NCI-H1417 treated with DMSO at 0.1 percent for 48 hours (cell line): ENCODE measurements at places on chromosomes 2 and 18.

DNA sequence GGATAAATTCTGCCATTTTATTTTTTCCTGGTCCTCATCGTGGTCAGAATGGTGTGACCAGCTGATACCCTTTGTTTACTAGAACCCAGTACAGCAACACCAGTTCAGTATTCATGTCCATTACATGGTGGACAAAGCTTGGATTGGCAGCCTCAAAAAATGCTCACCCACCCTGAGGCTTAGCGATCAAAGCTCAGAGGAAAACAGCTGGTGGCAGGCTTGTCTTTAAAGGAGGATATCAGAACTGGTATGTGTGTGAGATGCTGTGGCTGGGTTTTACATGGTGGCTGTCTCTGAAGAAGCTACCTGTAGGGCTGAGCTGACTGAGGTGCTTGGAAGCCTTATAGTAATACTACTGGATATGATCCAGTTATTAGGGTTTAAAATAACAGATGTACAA lies 471.1 kb upstream of the MEX3C start:
- no peak for DNase-seq

GRCh38 chr2:140593132-140593531 lies 1537.7 kb downstream of the LRP1B start:
- DNase-seq = peak; percentile 7

DNA sequence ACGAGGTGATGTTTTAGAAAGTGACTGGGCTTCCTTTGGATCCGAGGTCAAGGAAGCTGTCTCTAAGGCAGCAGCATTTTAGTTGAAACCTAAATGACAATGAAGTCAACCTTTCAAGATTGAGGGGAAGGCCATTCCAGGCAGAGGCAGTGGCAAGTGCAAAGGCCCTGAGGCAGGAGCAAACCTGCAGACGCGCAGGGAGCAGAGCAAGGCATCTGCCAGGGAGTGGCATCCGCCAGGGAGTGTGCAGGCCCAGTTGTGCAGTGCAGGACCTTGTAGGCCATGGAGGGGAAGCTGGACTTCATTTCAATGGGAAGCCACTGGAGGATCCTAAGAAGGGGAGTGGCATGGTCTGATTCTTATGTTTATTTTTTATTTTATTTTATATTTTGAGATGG lies 154.7 kb upstream of the SIX3 start:
- no peak for DNase-seq

- DNase-seq = no peak
These were observed 22.5 kb downstream of the TEX44 start for GRCh38 chr2:231615058-231615671.

DNA sequence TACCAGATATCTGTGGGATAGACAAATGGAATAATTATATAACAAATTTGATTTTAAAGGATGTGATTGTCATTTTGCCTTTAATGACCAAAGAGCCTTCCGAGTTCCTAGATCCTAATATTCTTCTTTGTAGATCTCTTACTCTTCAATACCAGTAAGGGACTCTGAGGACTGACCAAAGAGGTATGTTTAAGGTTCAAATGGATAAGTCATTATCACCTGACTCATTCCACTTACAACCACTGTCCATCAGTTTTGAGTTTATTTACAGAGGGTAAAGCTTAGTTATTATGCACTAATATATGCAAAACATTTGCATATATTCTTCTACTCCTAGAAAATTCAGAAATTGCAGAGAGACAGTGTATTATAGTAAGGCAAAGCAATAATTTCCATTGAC lies 62.7 kb downstream of the CCDC148 start:
- DNase-seq = no peak

GRCh38 chr2:113187771-113188170 lies 14.0 kb downstream of the PSD4 start:
- DNase-seq = no peak

- DNase-seq = no peak
These were observed 90.8 kb downstream of the STRADB start for GRCh38 chr2:201542291-201542690.

DNA sequence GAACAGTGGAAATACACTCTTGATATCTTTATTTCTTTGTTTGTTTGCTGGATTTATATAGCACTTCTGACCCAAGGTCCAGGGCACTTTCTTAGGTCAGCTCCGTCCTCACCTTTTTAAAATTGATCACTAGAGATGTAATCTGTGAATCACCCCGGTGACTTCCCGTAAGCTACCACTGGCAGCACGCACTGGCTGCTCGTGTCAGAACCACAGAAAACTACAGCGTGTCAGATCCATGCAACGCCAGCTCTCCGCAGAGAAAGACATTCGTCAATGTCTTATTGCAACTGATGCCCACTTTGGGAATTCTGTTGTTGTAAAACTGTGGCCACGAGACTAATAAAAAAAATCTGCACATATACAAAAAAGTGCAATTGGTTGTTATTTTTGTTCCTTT lies 779.4 kb upstream of the ZEB2 start:
- DNase-seq = no peak

GRCh38 chr18:35588995-35589394 lies 7.5 kb downstream of the GALNT1 start:
- DNase-seq = no peak

GRCh38 chr2:216994353-216994854 lies 134.5 kb upstream of the TNP1 start:
- DNase-seq = no peak

GRCh38 chr2:128309280-128310093 lies 9.2 kb downstream of the HS6ST1 start:
- DNase-seq = peak; percentile 69

DNA sequence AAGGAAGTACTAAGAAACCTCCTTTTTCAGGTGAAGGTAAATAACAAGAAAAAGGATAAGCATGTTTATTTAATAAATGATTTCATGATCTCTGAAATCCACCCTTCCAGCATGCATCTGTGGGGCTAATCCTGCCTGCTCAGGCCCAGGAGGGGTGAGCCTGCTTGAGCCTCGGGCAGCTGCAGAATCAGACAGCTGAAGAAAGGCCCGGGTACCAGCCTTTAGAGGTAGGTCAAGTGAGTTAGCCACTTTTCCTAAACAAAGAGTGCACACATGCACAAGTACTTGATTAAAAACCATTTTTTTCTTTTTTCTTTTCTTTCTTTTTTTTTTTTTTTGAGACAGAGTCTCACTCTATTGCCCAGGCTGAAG lies 25.7 kb upstream of the FZD7 start:
- no peak for DNase-seq

DNA sequence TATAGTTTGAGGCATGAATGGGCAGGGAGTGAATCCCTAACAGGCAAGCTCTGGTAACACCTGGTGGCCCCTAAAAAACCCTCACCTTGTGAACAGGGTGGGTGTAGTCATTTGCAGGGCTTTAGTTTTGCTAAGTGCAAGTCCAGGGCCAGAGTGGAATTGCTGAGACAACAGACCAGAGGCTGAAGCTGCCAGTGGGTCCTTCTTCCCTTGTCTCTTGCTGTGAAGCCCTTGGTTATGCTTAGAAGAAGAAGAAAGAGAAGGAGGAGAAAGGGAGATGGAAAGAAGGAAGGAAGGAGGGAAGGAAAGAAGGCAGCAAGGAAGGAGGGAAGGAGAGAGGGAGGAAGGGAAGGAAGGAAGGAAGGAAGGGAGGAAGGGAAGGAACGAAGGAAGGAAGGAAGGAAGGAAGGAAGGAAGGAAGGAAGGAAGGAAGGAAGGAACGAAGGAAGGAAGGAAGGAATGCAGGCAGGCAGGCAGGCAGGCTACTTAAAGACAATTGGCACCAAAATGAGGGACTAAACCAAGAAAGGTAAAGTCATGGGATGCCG lies 45.8 kb downstream of the SMAD7 start:
- no peak for DNase-seq

GRCh38 chr18:74524097-74524496 lies 10.2 kb upstream of the CNDP1 start:
- peak; percentile 66 for DNase-seq

DNA sequence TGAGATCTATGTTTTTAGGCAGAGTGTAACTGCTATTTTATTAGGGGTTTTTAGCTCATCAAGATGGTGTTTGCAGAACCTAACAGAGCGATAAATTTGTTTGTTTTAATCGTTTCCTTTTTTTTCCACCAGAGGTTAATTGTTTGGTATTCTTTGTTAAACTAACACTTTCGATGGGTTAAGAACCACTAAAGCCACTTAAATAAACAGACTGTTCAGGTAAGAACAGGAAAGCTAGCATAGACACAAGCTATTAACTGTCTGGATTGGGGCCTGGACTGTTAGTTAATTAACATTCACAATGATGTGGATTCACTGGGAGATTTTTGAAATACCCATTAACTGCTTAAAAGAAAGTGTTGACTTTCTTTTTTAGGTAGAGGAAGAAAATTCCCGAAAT lies 209.0 kb upstream of the COPS8 start:
- peak; percentile 46 for DNase-seq

GRCh38 chr2:147198651-147199171 lies 646.1 kb upstream of the ACVR2A start:
- no peak for DNase-seq

- no peak for DNase-seq
These were observed 65.9 kb downstream of the EDAR start for GRCh38 chr2:108923019-108923700.

DNA sequence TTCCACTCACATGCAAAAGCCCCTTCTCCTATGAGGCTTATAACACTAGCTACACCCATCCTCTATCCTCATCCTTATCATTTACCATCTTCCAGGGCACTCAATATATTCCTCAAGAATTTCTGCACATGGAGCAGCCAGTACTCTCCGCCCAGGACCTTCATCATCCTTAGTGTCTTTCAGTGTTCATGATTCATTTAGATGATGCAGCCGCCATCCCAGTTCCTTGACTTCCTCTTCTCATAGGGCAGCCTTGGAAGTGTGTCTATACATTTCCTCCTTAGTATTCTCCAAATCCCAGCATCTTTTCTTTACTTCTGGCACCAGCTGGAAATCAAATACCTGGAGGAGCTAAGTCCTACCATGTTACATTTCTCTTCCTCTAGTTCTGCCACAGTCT lies 3.0 kb upstream of the ITSN2 start:
- no peak for DNase-seq

DNA sequence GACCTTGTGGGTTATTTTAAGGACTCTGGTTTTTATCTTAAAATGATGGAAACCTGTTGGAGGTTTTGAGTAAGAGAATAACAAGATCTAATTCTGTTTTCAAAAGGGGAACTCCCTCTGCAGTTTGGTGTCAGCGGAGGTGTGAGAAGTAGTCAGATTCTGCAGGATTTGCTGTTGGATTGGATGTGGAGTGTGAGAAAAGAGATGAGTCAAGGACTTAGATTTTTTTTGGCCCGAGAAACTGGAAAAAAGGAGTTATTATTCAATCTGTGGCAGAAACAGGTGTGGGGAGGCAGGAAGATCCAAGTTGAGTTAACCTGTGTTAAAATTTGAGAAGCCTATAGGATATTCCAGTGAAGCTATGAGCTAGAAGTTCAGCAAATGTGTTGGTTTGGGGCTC lies 337.2 kb upstream of the FANCL start:
- no peak for DNase-seq

DNA sequence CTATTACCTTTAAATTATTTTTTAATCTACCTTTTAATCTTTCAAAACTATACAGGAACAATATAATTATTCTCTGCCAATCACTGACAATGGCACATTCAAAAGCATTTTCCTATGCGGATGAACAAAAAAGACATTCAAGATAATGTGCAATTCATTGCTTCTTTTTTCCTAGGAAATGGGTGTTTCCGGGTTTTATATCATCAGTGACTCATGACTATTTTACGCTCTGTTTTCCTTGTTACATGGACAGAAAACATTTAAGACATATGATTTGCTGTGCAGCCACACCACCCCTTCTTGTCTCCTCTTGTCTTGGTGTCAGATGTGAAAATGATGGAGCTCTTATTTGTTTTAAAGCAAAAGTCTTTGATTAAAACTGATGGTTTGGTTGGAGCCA lies 184.7 kb upstream of the LINC00305 start:
- DNase-seq = no peak

DNA sequence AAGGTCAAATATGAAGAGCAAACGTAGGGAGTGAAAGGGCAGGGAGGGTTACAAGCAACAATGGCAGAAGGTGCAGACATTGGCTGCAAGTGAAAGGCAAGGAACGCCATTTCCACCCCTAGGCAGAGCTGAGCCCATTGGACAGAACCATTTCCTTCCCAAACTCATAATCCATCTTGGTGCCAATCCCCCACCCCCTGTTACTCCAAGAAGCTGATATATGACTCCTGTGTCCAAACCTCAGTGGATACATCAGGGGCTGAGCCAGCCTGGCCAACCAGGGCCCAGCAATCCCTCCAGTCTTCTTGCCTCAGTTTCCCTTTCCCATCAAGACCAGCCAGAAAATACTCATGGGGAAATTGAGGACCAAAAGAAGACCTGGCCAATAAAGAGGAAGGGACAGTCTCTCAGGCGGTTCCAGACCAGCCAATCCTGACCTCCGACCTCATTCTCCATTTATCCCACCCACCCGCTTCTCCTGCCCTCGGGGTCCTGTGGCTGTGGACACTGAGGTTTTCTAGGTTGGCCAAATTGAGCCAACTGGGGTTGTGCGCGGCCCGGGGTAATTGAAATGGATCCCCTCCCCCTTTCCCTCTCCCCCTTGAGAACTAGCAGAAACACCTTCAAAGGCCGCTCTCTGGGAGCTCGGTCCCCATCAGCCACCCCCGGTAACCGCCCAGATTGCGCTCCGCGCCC lies 24.8 kb downstream of the TNS1 start:
- DNase-seq = no peak

GRCh38 chr2:214482728-214483127 lies 71.9 kb downstream of the VWC2L start:
- DNase-seq = no peak

- no peak for DNase-seq
These were observed 73.2 kb upstream of the SLC14A2 start for GRCh38 chr18:45542043-45542442.

GRCh38 chr2:109601783-109602182 lies 12.0 kb downstream of the SEPTIN10 start:
- no peak for DNase-seq

DNA sequence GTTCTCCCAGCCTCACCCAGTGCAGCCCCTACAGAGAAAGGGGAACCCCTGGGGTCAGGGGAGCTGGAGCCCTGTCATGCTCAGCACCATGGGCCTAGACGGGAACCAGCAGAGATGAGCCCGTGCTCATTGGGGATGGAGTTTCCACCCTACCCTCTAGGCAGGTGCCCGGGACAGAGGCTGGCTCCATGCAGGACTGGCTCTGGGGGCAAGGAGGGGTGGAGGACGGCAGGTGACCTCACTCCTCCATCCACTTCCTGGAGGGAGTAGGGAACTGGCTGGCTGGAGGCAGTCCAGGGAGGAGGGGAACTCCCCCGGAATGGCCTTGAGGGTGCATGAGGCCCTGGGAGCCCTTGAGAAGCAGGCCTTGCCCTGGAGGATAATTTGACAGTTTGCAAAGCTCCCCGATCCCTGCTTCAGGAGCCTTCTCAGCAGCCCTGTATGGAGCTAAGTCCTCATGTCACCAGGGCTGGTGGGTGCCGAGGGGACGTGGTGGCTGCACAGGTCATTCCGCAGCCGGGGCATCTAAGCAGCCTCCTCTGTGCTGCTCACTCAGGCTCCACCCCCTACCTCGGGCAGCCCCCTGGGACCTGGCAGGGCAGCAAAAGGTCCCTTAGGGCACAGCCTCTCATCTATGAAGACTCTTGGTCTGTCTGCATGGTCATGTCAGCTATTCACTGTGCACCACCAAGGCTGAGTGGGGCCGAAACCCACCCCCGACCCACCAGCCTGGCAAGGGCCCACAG lies 2.1 kb downstream of the NEURL3 start:
- DNase-seq = no peak
